ELF-1 (cell line): ENCODE measurements at places on chromosomes 1 and 21.

- no peak for DNase-seq
Observed at GRCh38 chr1:205600085-205600484, 31.7 kb downstream of the ELK4 start.

- peak; percentile 99 for DNase-seq
Observed at GRCh38 chr1:29282924-29283803, 46.8 kb downstream of the PTPRU start.

GRCh38 chr1:231324660-231325059, 13.0 kb downstream of the EXOC8 start:
- no peak for DNase-seq

DNA sequence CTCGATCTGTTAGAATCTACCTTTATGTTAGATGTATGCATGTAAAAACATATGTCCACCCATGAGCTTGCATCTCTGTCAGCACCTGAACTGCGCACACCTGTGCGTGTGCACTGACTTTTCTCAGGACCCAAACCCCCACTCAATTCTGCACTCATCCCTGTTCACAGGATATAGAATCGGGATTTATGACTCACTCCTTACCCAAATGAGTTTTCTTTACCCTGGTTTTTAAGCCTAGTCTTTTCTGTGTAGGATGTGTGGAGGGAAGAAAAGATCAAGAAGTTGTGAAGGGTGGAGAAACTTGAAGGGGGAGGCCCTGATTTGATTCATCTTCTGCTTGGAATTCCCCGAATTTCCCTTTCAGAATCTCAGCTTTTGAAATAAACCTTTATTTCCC, 2.4 kb downstream of the ACKR1 start:
- DNase-seq = no peak

DNA sequence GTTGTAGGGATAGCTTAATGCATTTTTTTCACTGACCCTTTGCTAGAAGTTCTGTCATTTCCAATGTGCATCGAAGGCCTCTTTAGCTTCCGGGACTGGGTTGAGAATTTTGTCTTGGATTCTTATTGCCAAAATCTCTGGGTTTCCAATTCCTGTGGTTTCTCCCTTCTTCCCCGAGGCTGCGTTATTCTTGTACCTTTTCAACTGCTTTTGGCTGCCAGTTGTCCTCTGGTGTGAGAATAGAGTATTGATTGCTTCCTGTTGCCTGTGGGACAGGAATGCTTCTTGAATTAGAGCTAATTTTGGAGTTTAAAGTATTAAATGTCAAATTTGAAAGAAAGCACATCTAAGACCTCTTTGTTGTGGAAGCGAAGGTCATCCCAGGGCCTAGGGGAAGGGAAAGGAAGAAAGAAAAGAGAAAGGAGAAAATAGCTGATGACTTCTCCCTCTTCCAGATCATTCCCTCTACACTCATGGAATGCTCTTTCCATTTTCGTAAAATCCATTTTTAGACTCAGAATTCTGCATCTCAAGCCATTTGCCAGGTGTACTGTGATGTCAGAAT, 21.1 kb downstream of the HUNK start:
- DNase-seq = no peak

DNA sequence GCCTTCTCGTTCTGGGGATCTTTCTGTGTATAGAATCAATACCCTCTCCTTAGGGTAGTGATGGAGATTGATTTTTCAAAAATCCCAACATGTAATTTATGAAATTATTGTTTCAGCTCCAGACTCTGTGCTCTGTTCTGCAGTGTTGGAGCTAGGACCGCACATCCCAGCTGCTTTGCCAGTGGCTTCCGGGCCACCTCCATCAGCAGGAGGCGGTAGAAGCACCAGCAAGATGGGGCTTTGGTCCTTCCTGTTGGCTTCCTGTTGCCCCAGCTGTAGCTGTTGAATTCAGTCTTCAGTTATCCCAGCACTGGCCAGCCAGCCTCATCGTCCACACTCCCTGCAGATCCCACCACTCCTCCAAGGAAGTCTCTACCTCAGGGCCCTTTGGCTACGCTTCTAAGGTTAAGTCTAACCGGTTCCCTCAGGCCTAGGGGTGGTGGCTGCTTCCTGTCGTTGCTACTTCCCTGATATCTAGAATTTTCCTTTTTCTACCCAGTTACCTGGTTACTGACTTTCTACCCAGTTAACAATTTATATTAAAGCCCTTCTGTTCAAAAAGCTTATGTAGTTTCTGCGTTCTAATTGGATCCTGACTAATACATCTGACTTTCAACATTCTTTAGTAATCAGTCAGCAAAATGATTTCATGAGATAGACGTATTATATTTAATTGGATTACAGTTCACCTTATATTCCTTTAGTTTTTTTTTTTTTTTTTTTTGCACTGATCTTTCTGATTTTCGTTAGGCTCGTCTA, 24.6 kb downstream of the GALNT2 start:
- DNase-seq = no peak

- peak; percentile 83 for DNase-seq
Observed at GRCh38 chr1:165144757-165145397, 211.6 kb downstream of the LMX1A start.

GRCh38 chr1:160093624-160094290, 4.7 kb downstream of the IGSF8 start:
- DNase-seq = no peak

- DNase-seq = no peak
Observed at GRCh38 chr1:236830560-236830959, 35.5 kb downstream of the MTR start.

GRCh38 chr1:178417858-178418257, 78.9 kb downstream of the CLEC20A start:
- no peak for DNase-seq

GRCh38 chr1:218108034-218108433, 177.1 kb upstream of the RRP15 start:
- no peak for DNase-seq

DNA sequence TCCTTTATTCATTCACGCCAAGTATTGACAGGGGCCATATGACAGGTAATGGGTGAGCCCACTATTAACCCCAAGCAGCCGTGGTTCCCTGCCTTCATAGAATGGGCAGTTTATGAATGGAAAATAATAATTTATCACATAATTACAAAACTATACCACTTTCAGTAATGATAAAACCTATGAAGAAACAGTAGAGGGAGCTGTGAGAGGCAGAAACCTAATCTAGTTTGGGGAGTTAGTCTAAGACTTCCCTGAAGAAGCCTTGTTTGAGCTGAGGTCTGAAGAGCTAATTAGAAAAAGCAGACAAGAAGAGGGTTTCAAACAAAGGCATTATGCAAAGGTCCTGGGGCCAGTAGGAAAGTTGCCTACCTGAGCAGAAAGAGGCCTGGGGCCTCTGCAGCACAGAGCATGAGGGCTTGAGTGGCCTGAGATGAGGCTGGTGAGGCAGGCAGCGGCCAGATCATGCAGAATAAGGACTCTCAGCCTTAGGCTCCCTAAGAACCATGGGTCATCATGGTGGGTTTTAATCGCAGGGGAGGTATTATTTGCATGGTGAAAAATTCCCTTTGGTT, 142.8 kb downstream of the ATG4C start:
- peak; percentile 9 for DNase-seq

- no peak for DNase-seq
Observed at GRCh38 chr21:27258742-27259448, 292.0 kb upstream of the ADAMTS5 start.

- DNase-seq = no peak
Observed at GRCh38 chr1:223110952-223111351, 32.1 kb downstream of the TLR5 start.

GRCh38 chr1:90732136-90732535, 15.0 kb upstream of the BARHL2 start:
- no peak for DNase-seq
